ENCODE measurements at places on chromosomes 1 and 21. TPM values are rescaled to one million over a fixed set of nuclear protein-coding genes. Genes with fewer than 3 reads are reported as not detected.

Gene KIAA1614
- total RNA-seq, result 1.9 TPM

Gene TRIM63
- not detected for total RNA-seq

Gene MPL
- total RNA-seq, result not detected

DNA sequence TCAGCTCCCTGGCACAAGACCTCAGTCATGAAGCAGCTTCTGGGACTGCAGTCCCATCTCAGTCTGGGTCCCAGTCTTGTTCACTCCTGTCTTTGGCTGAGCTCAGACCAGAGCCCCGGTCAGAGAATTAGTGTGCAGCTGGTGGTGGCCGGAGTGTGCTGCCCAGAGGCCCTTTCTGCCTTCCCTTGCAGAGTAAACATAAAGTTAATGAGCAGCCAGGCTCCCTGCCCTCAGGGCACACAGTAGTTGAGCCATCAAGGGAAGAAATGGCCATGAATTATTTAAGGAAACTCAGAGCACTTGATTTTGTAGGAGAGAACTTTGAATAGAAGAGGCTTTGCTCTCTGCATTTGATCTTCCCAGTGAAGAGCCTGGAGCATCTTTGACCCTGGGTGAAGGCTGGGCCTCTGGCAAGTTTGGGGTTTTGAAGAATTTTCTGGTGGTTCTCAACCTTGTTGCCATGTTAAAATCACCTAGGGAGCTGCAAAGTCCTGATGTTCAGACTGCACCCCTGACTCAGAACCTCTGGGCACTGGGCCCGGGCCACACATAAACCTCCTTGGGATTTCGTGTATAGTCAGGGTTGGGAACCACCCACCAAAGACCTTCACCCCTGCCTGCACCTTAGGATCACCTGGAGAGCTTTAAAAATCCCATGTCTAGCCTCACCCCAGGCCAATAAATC, 26.4 kb upstream of the SELENON start:
- peak; percentile 95 for DNase-seq

- peak; percentile 72 for DNase-seq
Measured at GRCh38 chr1:48202030-48202752, 20.3 kb upstream of the SLC5A9 start.

Gene MUL1
- total RNA-seq, result 48.8 TPM

GRCh38 chr1:1000357-1001056, 610 bp upstream of the HES4 start:
- peak; percentile 84 for DNase-seq

DNA sequence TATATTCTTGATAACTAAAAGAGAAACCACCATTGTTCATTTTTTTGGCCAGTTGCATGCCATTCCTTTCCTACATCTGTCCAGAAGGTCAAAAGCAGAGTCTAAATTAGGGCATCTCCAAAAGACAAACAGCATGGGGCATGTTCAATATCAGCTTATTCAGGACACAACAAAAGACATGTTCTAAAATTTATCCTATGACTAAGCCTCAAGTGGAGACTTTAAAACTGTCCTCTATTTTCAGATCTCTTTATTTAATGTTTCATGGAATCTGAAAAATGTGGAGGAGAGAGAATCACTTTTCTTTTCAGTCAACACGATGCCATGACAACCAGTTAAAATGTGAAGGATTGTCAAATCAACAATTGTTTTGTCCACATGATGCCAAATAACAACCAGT, 303.4 kb upstream of the PRMT6 start:
- no peak for DNase-seq

DNA sequence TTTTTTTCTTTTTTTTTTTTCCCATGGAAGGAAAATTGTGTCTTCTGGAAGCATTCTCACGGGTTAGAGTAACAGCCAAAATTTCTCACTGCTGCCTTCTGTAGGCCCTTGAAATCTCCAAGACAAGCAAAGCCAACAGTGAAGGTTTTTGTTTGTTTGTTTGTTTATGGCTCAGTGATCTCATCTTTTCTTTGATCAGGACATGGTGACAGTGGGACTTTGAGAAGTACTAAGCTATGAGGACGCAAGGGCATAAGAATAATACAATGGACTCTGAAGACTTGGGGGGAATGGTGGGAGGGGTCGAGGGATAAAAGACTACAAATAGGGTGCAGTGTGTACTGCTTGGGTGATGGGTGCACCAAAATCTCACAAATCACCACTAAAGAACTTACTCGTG, 419.4 kb downstream of the PTPRC start:
- DNase-seq, result no peak

DNA sequence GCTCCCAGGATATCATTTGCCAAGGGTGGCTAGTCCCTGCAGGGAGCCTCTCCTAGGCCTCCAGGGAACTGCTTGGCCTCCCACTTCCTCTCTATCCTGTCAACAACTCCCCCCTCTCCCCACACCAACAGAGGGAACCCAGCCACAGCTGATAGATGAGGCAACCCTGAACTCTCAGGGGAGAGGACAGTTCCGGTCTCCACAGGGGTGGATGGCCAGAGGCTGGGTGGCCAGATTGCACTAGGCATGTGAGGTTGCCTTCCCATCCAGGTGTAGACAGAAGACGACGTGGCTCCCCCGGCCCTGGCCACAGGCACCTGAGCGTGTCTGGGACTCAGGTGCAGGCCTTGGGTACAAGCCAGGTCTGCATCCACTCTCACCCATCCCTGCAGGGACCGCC, 53.3 kb downstream of the TOR1AIP2 start:
- no peak for DNase-seq

GRCh38 chr1:184419350-184420161, 32.7 kb downstream of the C1orf21 start:
- DNase-seq, result peak; percentile 72

GRCh38 chr21:45470773-45471524, 66.0 kb downstream of the COL18A1 start:
- DNase-seq, result peak; percentile 90

- DNase-seq, result peak; percentile 93
Measured at GRCh38 chr1:224498574-224499170, 64.1 kb upstream of the WDR26 start.

GRCh38 chr1:61446531-61446991, 278.4 kb downstream of the TM2D1 start:
- DNase-seq, result no peak

DNA sequence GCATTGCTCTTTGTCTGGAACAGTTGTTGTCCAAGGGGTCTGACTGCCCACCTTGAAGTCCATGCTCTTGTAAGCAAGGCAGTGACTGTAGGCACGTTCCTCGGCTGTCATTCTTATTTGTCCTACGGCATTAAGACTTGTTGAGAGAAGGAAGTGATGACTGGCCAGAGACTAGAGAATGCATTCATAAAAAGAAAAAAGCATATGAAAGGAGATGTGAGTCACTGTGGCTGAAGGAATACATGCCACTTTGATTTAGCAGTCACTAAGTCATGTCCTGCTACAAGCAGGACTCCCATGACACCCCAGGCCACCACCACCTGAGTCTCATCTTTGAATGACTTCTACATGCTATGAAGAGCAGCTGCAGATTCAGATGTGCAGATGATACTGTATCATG, 50.5 kb downstream of the CNN3 start:
- DNase-seq, result peak; percentile 81

DNA sequence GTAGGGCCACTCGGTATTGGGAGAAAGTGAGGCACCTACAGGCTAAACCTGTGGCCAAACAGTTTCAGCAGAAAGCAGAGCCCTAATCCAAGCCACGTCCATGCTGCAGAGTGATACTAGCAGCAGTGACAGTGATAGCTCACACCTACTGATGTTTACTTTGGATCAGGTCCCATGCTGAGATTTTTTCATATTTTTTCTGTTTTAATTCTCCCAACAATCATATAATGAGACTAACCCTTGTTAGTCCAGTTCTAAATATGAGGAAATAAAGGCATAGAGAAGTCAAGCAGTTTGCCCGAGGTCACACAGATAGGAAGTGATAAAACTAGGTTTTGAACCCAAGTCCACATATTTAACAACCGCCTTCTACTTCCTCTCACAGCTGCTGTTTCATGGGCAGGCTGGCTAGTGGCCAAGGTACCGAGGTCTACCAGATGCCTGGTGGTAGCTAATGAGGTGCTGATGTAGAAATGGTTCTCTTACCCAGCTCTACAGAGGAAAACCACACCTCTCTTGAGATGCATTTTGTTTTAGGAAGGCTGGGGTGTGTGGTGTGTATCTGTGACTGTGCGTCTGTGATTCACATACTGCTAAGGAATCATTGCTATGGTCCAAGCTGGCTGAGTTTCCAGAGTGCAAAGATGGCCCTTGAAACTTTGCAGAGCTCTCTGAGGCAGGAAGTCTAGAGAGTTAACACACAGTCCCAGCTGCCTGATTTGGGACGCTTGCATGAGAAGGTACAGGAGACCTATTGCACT, 80.3 kb upstream of the ARTN start:
- peak; percentile 92 for DNase-seq

DNA sequence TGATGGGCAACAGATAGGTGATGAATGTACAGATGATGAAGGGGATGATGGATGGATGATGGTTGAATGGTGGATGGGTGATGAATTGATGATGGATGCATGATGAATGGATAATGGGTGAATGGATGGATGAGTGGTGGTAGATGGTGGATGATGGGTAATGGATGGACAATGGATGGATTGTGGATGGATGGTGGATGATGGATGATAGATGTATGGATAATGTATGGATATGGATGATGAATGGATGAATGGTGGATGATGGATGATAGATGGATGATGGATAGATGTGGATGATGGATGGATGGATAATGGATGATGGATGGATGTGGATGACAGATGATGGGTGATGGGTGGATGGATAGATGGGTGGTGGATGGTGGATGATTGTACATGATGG, 35.7 kb downstream of the WNT3A start:
- no peak for DNase-seq

Gene CYP4A22
- total RNA-seq, result not detected

- DNase-seq, result peak; percentile 11
Measured at GRCh38 chr1:235403593-235403992, 36.4 kb downstream of the TBCE start.

DNA sequence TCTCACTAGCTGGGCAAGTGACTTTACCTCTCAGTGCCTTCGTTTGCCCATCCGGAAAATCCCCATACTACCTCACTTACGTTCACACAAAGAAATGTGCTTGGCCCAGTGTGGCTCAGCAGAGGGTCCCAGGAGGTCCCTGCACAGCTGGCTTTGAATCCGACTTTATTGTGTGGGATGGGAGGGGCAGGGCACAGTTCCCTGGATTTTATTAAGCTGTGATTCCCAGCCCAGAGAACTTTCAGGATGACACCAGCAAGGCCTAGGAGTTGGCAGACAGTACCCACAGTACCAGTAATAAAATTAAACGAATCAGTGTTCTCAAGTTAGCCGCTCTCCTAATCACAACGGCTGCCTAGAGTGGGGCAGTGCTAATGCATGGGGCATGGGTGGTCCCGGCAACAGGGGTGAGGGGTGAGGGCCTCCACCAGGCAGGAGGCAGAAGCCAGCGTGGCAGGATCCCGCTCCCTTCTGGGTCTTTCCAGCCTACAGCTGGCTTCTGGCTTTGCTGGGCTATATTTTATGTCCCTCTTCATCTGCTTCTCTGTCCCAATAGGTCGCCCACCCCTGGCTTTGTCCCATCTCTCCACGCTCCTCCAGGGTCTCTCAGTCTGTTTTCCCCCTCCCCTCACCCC, 74.9 kb downstream of the VWA5B1 start:
- no peak for DNase-seq

Gene PRKAA2
- total RNA-seq, result 2.0 TPM

Gene OXCT2
- 0.30 TPM for total RNA-seq

DNA sequence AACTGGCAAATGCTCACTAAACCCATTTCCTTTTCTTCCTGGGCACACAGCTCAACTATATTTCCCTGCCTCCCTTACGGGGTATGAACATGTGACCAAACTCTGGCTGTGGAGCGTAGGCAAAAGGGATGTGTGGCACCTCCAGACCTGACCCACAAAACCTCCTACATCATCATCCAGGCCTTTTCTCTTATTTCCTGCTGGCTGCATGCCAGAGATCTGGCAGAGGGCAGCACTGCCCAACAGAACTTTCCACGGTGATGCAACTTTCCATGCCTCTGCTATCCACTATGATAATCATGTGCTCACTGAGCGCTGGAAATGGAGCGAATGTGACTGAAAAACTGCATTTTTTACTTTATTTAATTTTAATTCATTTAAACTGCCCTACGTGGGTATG, 99.6 kb upstream of the CACNA1E start:
- DNase-seq, result peak; percentile 6
